ENCODE measurements at places on chromosomes 2 and 18. TPM values are rescaled to one million over a fixed set of nuclear protein-coding genes. Genes with fewer than 3 reads are reported as not detected.

Gene KIF5C
- 0.92 TPM for total RNA-seq

Gene EN1
- not detected for total RNA-seq

Gene ANKRD12
- total RNA-seq, result 47.6 TPM

GRCh38 chr2:8743261-8743660, 61.4 kb downstream of the ID2 start:
- no peak for DNase-seq

- DNase-seq, result peak; percentile 60
Measured at GRCh38 chr2:70785137-70785911, 5.1 kb downstream of the FIGLA start.

Gene FN1
- 3,073 TPM for total RNA-seq

DNA sequence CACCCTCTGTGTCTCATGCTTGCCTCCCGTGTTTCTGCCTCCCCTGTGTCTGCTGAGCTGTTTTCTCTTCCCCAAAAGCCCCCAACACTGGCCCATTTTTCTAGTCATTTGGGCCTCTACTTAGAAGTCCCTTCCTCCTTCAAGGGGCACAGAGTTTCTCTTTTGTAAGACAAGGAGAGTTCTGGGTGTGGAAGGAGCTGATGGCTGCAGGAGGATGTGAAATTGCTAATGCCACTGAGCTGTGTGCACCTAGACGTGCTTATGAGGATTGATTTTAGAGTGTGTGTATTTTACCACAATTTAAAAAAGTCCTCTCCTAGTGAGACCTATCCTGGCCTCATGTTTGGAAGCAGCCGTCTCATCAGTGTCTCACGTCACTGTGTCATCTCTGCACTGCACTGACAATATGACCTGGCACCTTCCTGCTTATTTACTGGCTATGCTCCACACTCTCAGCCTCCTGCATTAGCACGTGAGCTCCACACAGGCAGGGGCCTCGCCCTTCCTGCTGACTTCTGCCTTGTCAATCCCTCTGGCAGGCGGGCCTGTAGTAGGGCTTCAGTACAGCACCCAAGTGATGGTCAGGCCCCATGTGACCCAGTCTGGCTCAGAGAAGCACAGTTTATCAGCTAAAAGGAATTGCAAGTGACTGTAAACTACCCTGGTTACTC, 8.0 kb upstream of the MBP start:
- no peak for DNase-seq

GRCh38 chr2:140584471-140584870, 1546.3 kb downstream of the LRP1B start:
- no peak for DNase-seq

DNA sequence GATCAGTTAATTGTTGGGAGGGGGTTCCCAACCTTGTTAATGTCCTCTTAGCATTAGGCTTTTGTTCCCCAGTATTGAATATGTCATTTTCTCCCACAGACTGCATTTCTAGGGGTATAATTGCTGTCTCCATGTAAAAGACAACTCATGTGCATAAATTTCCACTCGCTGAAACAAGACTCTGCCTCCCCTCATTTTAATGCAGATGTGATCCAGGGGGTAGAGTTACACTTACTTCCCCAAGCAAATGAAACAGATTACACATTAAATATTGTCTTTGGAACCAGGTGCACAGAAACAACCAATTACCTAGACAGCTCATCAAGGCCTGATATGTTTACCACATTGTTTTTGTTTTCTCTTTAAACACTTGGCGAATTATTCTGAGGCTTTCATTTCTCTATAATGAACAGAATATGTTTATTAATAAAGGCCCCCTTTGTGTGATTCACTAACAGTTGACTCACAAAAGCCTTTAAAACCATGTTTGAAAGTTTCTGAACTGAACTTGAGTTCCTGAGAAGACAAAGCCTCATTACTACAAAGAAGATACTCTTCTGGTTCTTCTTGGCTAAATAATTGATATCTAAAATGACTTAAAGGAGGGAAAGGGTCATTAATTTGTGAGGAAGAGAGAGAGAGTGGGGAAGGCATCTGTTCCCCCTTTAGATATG, 15.0 kb upstream of the ACVR1 start:
- no peak for DNase-seq

Gene STON1
- total RNA-seq, result 17.6 TPM

DNA sequence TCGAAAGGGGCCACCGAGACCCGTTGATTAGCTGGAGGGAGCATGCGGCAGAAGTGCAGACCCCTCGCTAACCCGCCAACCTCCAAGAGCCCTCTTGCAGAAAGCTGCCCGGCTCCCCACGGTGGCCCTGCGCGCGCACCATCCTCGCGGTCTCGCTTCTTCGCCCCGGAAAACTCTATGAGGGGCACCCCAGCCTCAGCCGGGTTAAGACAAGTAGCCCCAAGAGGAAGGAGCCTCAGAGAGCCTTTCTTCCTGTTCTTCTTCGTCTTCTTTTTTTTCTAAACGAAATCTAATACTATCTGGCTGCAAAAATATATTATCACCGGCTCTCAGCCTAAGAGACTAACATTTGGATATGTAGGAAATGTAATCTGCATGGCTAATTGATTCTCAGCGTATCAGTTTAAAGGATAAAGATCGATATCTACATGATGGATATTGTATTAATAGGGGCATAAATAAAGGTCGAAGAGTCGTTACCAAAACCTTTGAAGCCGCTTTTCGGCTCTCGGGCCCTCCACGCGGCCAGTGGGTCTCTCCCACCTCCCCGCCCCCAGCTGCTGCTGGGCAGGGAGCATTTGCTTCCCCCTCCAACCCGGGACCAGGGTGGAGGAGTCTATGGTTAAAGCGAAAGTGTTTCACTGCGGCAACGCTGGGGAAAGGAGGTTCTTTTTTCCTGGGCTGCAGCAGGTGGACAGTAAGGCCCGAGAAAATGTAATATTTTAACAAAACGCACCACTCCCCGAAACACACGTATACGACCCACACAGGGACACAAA, 6.1 kb upstream of the PAX3 start:
- peak; percentile 82 for DNase-seq

DNA sequence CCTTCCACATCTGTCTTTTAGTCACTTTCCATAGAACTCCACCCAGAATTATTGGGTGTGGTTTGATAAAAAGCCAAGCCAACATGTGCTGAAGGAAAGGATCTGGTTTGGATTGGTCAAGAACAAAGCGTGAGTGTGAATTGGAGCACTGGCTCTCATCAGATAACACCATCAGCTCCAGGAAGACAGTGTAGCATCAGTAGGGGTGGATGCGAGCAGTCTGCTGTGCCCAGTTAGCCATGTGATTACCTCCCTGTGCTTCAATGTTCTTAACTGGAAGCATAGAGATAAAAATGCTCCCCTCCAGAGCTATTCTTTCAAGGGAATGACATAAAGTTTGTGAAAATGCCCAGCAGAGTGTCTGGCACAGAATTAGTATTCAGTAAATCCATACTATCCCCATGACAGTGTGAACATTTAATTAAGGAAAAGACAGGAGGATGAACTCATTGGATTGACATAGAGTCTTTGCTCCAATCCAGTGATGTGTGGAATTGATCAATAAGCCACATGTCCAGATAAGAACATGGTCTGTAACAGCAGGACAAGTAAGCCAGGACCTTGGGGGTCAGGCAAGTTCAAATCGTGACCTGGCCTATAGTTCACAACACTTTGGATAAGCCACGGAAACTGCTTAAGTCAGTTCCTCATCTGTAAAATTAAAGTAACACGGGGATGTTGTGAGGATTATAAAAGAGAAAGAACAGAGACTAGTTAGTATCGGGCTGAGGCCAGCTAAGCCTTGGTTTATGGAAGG, 68.0 kb downstream of the FAM124B start:
- no peak for DNase-seq

DNA sequence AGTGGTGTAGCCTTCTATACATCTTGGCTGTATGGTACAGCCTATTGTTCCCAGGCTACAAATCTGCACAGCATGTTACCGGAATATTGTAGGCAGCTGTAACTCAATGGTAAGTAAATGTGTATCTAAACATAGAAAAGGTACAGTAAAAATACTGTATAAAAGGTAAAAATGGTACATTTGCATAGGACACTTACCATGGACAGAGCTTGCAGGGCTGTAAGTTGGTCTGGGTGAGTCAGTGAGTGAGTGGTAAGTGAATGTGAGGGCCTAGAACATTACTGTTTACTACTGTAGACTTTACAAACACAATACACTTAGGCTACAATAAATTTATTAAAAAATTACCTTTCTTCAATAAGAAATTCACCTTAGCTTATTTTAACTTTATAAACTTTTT, 3.7 kb upstream of the MRPS9 start:
- no peak for DNase-seq

DNA sequence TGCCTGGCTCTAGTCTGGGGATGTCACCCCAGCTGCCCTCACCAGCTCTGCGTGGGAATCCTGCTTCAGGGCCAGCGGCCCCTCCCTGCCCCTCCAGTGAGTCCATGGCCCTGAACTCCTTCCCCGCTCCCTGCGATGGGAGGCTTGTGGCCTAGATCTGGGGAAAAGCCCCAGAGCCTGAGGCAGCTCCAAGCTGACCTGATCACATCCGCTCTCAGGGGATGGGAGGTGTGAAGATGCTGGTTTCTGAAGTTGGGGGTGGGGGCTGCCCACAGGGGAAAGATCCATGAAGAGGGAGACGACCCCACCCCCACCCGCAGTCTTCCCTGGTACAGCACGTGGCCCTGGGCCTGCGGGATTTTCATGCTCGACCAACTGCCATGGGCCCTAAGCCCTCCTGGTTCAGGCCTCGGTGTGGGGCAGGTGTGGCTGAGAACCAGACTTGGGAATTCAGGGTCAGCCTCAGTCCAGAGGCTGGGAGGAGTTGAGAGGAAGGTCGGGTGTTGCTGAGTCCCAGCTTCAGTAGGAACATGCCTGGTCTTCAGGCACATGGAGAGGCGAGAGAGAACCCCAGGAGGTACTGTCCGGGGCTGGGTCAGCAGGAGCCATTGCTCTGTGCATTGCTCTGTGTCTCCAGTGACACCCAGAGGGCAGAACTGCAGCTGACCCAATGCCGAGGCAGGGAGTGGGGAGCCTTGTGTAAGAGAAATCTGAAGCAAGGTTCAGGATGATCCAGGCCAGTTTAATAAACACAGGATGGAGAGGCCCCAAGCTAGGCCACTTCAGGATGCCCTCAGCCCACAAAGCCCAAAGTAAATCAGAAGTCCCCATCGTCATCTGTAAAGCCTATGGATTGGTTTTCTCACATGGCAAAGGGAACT, 115.1 kb downstream of the CAPN13 start:
- DNase-seq, result no peak

Gene SKA1
- total RNA-seq, result 2.4 TPM

DNA sequence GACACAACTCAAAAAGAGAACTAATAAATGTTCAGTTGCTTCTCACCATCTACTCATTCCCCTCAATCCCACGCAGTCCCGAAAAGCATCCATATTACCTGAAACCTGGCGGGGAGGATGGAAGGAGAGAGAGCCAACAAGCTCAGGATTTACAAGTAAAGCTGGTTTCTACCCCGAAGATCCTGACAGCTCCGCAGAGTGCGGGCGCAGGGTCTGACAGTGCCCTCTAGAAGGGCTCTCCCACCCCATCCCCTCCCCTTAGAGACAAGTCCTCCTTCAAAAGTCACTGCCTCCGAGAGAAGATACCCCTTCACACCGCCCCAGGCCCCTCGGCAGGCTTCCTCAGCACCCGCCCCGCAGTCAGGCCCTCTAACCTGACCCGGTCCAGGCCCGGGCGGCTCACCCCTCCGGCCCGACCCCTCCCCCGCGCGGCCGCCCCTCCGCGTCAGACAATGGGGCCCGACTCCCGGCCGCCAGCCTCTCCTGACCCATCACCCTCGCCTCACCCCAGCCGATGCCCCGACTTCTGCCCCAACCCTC, 550 bp downstream of the RAB1A start:
- no peak for DNase-seq

DNA sequence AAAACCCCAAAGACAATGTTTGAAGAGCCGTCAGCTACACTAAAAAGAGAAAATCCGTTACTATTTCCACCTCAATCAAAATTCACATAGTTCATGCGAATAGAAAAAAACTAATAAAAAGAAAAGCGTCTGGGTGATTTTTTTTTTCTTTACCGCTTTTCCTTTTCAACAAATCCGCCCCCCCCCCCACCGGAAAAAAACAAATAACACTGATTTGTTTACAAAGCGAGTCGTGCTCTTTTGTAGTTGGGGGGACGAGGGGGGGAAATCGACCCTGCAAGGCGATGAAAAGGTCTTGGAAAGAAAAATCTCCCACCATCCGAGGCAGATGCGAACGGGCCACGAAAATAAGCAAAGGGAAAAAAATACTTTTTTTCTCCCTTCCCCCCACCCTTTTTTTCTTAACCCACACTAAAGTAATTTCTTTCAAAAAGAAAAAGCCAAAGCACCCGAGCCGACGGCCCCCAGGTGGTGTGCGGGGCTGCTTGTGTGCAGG, 638 bp downstream of the ZNF521 start:
- no peak for DNase-seq

Gene AMMECR1L
- 13.6 TPM for total RNA-seq

Gene CDH2
- total RNA-seq, result 15.0 TPM

GRCh38 chr2:8322634-8323033, 359.2 kb upstream of the ID2 start:
- DNase-seq, result no peak
